ENCODE measurements at places on chromosomes 16 and 17.

- DNase-seq = no peak
Observed at GRCh38 chr17:64145375-64145750, 15.4 kb upstream of the ERN1 start.

DNA sequence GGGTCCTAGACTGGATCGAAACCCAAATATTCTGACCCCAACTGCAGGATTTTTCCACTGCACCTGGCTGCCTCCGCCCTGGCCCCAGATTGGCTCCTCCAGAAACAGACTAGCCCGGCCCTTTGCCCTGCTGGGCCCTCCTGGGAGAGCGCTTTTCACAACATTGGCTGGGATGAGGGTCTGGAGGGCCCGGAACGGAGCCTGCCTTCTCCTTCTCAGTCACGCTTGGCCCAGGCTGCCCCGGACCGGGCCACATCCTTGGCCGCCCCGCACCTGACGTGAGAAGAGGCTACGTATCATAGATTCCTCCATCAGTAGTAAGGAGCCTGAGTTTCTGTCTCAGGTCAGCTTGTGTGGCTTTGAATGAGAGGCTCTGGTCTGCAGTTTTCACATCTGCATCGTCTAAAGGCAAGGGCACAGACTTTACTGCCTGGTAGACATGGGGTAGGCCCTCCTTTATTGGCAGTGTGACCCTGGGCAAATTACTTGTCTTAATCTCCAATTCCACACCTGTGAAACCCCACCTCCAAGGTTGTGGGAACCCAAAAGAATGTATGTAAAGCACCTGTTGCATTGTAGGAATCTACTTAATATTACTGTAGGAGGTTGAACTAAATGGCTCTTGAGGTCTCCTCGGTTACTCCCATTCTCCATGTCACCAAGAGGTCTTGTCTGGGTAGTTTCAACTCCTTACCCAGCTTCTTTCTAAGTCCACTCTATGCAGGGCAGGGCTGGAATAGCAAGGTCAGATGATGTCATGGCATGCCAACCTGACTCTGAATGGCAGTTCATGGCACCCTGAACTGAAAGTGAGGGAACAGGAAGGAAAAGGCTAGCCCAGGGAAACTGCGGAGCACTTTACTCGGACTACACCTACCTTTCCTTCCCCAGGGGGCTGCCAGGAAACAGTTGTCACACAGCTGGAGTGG is 661 bp downstream of the LRRC3C start:
- DNase-seq = no peak

GRCh38 chr16:82181461-82182185 is 11.6 kb upstream of the MPHOSPH6 start:
- no peak for DNase-seq

GRCh38 chr17:40937384-40937819 is at the start of gene KRT23:
TSS of gene KRT23 (minus strand) at chr17:40937646. CDS start at chr17:40936603, 1,043 bp downstream.
- DNase-seq = no peak

Data from H54 (cell line).